ENCODE measurements at places on chromosomes 1 and 21.

DNA sequence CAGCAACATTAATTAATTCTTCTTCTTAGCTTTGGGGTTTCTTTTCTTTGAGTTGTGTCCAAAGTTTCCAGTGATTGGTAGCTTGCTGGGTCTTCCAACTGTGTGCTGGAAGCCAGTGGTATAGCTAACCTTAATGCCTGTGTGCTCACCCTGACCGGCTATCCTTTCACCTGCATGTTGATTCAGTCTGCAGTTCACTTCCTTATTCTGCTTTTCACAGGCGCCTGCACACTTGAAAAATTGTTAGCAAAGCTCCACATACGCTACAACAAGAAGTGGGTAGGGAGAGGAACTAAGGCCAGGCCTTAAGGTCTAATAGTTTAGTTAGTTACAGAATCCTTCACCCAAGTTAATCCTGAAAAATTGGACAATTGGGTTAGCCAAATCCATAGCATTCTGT, 35.7 kb downstream of the NCF2 start:
- no peak for DNase-seq

GRCh38 chr1:196438329-196438728, 169.9 kb downstream of the KCNT2 start:
- DNase-seq, result no peak

DNA sequence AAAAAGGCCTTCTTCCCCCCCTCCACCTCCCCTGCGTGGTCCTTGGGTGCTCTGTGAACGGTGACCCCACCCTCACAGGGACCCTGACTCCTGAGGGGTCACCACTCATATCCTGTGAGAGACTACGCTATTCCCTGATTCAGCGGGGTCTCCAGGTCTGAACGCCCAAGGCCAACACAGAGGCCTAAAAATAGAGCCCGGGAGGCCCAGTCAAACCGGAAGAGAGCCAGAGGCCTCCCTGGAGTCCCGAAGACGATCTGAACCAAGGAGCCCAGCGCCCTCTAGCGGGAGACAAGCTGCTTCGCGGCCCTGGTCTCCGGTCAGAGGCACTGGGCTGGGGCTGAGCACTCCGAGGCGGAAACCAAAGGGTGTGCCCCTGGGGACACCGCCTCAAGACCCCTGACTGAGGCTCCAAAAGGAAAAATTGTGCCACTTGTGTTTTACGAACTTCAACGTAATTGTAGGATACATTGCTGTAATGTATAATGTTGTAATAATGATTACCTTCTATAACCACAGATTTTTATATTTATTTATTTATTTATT, 42.4 kb upstream of the PSEN2 start:
- DNase-seq, result peak; percentile 93

DNA sequence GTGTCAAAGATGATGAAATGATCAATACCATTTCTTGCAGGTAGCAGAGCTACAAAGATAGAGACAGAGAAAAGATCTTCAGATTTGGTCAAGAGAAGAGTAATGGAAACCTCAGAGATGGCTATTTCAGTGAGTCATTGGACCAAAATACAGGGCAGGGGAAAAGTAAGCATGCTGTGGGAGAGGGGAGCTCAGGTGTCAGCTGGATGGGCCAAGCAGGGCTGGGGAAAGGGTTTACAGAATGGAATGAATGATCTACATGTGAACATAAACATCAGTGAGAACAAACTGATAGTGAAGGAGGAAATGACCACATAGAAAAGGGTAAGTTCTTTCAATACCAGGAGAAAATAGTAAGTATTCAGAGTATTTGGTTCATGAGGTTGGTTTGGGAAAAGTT, 61.4 kb upstream of the CNN3 start:
- no peak for DNase-seq

- DNase-seq, result no peak
These were observed 284.5 kb upstream of the PLXNA2 start for GRCh38 chr1:208528578-208529240.

- DNase-seq, result no peak
These were observed 58.9 kb upstream of the CTTNBP2NL start for GRCh38 chr1:112337028-112337531.

GRCh38 chr1:1230656-1231399, 973 bp downstream of the SDF4 start:
- no peak for DNase-seq

DNA sequence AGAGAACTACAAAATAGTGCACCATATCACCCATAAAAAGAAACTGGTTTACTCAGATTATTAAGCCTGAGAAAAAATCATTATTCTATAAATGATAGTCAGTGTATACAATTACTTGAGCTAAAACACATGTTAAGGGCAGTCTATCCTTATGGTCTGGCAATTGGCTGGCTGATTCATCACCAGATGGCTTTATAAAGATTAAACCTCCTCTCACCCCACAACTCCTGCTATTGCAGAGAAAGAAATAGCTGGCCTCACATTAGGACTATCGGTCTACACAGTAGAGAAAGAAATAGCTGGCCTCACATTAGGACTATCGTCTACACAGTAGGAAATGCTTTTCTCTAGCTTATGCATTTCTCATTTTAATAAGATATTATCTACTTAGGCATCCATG, 21.2 kb downstream of the CEP170 start:
- no peak for DNase-seq

GRCh38 chr1:12690156-12690555, 25.8 kb upstream of the AADACL3 start:
- no peak for DNase-seq

DNA sequence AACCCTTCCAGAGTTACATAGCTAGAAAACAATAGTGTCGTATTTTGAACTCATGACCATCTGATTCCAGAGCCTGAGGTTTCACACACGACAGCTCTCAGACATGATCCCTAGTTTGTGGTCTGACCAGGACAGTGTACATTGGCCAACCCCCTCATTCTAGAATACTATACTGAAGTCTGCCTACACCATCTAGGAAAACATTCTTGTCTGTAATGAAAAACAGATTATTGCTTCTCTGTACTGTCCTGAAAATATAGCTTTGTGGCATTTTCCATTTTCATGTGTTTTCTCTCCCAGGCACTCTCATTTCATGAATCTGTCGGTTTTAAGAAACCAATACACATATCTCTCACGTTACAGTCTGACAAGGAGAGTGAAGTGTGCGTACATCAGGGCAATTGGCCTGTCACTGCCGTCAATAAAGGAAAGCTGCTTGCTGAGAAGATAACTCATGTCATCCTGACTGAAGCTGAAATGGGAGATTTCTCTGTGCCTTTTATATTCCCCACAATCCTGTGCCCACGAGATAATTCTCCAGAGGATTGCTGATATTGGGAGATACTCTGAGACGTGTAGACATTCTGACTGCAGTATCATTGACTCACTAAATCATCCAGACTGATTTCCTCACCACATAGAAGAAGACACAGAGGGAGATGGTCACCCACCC, 585.6 kb downstream of the PLPP3 start:
- no peak for DNase-seq

GRCh38 chr1:47557066-47557465, 119.2 kb downstream of the FOXD2 start:
- no peak for DNase-seq

DNA sequence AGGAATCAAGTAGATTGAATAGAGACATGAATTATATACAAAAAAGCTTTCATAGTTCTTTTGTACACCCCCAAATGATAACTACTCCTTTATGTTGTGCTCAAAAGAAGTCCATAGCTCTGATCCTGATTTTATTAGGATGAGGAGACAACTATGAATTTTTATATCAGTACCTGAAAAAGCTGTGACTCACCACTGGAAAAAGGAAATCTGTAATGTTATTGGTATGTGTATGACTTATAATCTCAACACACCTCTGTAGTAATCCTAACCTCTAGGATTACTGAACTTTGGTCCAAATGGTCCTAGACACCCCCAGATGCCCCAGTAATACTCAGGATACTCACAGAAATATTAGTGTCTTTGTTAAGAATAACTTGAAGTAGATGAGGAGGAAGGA, 10.2 kb downstream of the PRKAB2 start:
- no peak for DNase-seq

- no peak for DNase-seq
These were observed 29.6 kb downstream of the VANGL1 start for GRCh38 chr1:115671176-115671934.

DNA sequence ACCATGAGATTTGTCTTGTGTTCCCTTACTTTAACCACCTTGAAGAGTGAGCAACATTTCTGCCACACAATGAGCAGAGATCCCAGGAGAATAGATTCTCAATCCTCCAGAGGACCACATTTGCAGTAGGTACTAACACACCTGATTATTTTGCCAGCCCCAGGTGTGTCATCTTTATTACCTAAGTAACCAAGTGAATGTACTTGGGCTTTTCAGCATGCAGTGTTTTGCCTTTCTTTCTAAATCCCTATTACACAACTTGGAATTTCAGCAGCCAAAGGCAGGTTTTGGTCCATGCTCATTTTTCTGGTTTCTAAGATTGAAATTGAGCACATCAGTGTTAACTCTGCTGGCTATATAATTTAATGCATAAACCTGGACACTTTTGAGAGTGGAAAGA, 43.2 kb upstream of the ST6GALNAC5 start:
- DNase-seq, result no peak

GRCh38 chr1:36137776-36138175, 11.5 kb downstream of the TRAPPC3 start:
- DNase-seq, result no peak

DNA sequence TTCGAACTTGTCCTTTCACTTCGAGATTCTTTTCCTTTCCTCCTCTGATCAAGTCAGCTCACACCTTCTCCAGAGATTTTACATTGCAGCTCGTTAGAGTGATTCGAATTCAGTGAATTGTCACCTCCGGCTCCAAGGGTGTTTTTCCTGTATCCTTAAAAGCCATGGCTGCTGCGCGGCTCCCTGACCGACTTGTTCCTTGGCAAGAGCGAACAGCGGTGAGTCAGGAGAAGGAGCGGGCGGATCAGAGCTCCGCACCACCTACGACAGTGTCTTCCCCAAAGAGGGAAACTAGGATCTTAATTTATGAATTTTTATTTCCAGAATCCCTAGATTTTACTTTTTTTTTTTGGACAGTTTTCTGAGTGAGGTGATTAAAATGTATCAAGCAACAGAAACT, 204.4 kb upstream of the ADGRL2 start:
- DNase-seq, result no peak

DNA sequence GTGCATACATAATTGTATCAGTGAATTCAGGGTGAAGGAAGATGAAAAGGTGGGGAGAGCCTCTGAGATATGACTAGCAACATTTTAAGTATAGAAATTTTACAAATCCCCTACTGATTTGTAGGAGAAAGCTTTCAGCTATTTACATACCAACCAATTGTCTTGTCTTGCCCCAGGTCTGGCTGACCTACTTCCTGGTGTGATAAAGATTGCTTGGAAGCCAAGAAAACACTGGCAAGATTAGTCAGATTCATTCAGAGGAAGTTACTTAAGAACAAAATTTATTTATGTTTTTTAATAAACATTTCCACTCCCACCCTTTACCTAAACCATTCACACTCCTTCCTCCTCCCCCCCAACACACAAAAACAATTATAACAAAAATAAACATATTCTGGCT, 17.5 kb downstream of the PTGS2 start:
- no peak for DNase-seq

- DNase-seq, result no peak
These were observed 3.8 kb downstream of the WNT4 start for GRCh38 chr1:22139066-22139594.

- DNase-seq, result no peak
These were observed 15.0 kb downstream of the NFIA start for GRCh38 chr1:61097317-61097716.

GRCh38 chr1:96365076-96365475, 356.5 kb upstream of the PTBP2 start:
- DNase-seq, result no peak

- DNase-seq, result no peak
These were observed 450 bp downstream of the SDE2 start for GRCh38 chr1:225998560-225999226.

- DNase-seq, result no peak
These were observed 34.8 kb downstream of the KPNA6 start for GRCh38 chr1:32142446-32143301.

- DNase-seq, result peak; percentile 14
These were observed 1.0 kb downstream of the SMYD2 start for GRCh38 chr1:214281720-214282629.

- no peak for DNase-seq
These were observed 182.0 kb downstream of the DYRK1A start for GRCh38 chr21:37548521-37548981.

GRCh38 chr1:59714219-59714618, 100.5 kb upstream of the HOOK1 start:
- no peak for DNase-seq

GRCh38 chr1:209397910-209398309, 185.6 kb upstream of the CAMK1G start:
- no peak for DNase-seq

DNA sequence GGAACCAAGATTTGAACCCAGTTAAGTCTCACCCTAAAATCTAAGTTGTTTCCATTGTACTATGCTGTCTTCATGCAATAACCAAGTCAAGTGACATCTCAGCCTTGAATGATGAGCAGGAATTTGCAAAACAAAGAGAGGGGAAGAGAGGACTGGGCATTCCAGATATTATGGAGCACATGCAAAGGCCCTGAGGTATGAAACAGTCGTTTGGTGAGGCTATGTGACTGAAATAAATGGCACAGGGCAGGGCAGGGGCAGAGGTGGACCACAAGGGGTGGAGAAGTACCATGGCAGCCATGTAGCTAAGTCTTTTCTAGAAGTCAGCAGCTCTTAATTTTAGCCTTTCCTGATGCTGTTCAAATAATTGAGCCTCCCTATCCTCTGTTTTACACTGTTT, 37.6 kb upstream of the RAP1A start:
- no peak for DNase-seq

DNA sequence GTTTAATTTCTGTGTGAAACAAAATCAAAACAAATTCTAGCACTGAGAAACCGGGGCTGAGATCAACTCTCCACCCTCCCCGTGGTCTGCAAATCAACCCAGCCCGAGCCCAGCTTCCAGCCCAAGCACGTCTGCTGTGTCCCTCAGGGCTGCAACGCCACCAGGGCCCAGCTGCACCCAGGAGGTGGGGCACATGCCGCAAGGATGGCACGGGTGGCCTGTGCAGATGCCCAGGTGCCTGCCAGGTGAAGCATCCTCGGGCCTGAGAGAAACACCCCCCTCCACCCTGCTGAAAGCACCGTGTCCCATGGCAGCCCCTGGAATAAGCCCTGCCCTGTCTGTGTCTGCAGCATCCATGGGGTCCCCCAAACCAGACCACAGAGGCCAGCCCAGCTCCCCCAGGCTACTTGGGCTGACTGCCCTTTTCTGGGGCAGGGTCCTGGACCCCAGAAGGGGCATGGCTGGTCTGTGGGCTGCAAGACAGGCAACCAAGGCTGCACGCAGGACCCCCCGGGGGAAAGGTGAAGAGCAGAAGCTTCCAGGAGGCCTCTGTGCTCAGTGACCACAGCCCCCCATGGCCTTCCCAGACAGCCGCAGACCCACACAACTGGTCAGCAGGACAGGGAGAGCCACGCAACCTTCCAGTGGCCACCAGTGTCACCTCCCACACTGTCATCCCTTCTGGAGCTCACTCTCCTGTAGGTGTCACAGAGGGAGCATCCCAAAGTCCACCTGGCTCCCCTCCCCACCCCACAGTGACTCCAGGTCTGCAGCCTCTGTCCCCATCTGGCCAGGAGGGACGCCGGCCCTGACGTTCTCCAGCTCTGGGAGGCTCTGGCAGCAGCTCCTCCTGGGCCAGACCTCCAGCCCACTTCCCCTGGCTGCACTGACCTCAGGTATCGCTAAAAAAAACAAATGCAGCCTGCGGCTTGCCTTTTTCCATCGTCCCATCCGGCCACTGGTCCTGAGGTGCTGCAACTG, 7.7 kb downstream of the WNT9A start:
- no peak for DNase-seq

GRCh38 chr1:25083481-25084345, 148.6 kb downstream of the SYF2 start:
- DNase-seq, result no peak

- DNase-seq, result no peak
These were observed 14.2 kb downstream of the TXNIP start for GRCh38 chr1:145982010-145982723.
